ENCODE measurements at places on chromosomes 1 and 21.
A peak's percentile ranks its signal among the peaks of the same experiment; 100 is the strongest.

DNA sequence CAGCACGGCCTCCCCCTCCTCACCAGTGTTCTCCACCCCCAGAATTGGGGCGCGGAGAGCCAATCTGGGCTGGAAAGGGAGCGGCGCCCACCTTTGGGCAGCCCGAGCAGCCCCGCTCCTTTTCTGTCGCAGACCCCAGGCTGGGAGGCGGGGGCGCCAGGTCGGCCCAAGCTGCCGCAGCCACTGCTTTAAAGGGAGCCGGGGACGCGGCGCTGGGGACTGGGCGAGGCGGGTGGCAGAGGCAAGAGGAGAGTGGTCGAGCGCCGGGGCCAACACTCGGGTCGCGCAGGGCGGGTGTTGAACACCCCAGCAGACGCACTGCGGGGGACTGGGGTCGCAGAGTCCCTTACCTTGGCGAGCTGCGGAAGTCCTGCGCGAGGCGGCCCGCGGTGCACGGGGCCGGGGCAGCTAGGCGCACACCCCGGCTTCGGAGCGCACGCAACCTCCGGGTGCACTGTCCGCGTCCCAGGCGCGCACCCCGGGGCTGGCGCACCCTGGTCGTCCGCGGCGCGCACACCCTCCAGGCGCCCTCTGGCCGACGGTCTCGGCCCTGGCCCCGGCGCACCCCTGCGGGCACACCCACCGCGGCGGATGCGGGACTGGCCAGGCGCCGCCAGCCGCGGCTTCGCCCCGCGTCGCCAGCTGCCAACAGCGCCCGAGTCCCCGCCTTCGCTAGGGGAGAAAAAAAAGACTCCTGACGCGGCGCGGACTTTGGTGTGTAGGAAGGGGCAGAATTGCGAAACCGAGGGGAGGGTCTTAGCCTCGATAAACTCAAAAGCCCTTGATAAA lies at the start of gene KANK4:
Gene KANK4 (minus strand): TSS at position 679 of the 789 bp plus-strand sequence. CDS start 37,870 bp downstream, outside the sequence.
- no peak for DNase-seq

- no peak for DNase-seq
These were observed 66.6 kb downstream of the TRIM11 start for GRCh38 chr1:228339766-228340685.

DNA sequence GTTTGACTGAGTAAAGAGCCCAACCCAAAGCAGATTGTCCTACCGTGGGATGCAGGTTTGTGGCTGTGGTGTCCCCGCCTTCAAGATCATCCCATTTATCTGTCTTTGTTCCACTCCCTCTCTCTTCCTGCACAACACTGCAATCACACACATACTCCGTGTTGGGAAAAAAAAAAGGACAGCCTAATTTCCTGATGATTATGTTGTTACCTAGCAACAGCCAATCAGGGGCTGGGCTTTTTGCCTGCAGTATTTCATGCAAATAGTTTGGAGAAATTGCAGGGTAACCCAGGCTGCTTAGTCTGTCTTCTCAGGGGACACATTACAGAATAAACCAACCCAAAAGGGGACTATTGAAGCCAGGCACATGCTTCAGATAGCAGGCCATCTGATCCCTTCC lies 38.3 kb downstream of the PHC2 start:
- DNase-seq = no peak

GRCh38 chr21:17467829-17468228 lies 45.0 kb upstream of the CXADR start:
- DNase-seq = no peak

DNA sequence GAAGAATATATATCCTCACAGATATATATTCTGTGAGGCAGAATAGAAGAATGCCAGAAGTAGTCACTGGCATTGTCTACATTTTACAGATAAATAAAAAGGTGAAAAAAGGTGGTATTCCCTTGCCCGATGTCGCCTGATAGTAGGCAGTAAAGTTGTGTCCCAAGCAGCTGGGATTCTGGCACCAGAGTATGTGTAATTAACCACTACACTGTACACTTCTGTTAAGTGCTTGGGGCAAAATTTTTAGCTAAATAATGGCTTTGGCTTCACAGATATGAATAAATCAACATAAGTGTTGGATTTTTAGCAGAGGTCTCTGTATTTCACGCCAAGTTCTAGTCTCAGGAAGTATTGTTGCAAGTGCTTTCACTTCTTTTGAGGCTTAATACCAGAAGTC lies 13.3 kb upstream of the CASQ2 start:
- no peak for DNase-seq

DNA sequence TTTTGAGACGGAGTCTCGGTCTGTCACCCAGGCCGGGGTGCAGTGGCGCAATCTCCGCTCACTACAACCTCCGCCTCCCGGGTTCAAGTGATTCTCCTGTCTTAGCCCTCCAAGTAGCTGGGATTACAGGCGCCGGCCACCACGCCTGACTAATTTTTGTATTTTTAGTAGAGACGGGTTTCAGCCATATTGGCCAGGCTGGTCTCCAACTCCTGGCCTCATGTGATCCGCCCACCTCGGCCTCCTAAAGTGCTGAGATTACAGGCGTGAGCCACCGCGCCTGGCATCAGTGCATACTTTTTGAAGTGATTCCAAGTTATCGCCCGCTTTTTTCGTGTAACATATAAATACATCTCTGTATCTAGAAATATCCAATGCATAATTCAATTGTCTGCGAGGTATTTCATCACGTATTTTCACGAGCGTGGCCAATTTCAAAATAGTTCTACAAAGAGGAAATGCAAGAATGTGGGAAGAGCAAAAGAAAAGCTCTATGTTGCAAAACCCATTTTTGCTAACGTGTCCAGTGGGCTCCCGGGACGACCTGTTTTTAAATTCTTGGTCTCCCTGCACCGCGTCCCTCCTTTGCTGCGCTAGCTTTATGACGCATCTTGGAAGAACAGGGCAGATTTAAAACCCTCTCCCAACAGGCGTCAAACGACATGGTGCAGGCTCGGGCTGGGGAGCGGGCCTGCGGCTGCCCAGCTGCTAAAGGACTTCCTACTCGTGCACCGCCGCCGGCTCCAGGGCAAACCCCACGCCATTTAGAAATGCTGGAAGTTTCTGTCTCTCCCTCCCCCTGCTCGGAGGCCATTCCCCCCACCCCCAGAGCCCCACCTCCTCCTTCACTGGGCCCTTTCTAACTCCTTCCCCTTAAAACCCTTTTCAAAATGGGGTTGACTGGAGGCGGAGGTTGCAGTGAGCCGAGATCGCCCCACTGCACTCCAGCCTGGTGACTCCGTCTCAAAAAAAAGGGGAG lies 923 bp upstream of the IFNGR2 start:
- DNase-seq = no peak

DNA sequence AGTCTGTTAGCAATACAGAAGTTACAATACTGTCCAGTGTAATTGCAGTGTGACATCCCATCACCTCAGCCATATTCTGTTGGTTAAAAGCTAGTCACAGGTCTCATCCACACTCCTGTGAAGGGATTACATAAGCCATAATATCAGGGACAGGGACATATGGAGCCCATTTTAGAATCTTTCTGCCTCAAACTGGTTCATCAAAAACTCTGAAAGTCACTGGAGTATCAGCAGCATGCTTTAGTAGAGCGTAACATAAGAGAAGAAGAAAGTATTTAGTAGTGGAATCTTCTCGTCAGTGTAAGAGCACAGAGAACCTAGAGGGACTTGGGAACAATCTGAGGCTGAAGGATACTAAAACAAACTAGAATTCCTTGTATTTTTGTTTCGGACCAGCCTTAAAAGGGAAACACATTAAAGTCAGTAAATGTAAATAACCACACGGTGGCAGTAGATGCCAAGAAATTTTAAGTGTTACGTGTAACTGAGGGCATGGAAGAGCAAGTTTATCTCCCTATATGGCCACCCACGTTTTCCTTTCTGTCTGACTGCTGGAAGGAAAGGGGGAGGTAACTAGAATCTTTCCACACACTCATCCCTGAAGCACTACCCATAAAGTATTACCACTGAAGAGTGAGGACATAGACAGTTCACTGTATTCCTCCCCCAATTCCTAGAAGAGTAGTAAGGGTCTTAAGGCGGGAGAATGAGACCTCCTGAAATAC lies 41.6 kb upstream of the AGL start:
- peak; percentile 25 for DNase-seq

GRCh38 chr1:111227434-111227833 lies at the start of gene CHI3L2:
TSS of gene CHI3L2 (plus strand) at chr1:111227713. CDS start at chr1:111227730, 17 bp downstream.
- DNase-seq = no peak

- DNase-seq = no peak
These were observed 116.0 kb downstream of the ATP6V1G3 start for GRCh38 chr1:198424441-198424840.

GRCh38 chr1:231724876-231725647 lies 98.5 kb downstream of the DISC1 start:
- peak; percentile 32 for DNase-seq

DNA sequence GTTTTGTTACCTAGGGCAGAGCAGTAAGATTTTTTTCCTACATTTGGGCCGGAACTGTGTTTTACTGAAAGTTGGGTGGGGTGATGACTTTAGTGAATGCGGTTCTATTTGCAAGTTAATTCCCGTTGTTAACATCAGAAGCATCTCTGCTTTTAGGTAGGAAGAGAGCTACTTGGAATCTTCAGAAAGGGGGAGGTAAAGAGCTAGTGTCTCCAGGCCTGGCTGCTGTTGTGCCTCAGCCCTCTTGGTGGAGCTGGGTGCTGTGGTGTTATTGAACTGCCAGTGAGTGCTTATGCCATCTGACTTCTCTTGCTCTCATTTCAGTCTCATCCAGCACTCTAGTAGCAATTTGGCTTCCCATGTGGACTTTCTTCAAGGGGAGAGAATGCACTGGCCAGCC lies 3.4 kb downstream of the KDM4A start:
- no peak for DNase-seq

DNA sequence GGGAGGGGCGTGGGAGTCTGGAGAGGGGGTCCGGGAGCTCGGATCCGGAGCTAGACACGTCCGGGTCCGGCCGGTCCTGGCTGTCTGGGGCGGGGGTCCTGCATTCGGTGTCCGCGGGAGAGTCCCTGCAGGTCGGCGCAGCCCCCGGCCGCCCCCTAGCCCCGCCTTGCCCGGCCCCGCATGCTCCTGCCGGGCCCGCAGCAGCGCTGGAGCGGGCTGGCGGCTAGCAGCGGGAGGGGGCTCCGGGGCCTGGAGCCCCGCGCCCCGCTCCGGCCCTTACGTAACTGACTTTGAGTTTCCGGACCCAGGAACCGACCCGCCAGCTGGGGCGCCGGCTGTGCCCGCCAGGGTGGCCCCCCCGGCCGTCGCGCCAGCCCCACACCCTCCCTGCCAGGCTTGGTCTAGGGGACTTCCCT lies 26.9 kb upstream of the EPB41 start:
- peak; percentile 53 for DNase-seq

DNA sequence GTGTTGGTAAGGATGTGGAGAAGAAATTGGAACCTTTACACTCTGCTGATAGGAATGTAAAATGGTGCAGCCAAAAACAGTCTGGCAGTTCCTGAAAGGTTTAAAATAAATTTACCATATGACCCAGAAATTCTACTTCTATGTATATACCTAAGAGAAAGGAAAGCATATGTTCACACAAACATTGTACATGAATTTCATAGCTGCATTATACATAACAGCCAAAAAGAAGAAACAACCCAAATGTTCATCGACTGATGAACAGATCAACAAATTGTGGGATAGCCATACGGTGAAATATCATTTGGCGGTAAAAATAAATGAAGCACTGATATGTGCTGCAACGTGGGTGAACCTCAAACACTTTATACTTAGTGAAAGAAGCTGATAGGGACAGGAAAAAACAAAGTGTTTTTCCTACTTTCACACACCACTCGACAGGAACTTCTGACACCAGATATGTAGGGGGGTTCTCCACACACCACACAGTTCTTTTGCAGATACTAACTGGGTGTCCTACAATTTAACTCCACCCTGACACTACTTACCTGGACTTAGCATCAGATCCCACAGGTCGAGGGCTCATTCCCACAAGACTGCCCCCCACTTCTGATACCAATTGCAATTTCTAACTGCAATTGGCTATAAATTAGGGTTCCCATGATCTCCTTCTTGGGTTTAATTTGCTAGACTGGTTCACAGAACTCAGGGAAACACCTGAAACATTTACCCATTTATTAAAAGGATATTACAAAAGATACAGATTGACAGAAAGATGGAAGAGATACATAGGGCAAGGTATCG lies 35.9 kb upstream of the ZNF326 start:
- no peak for DNase-seq

- no peak for DNase-seq
These were observed 37.8 kb upstream of the TLR5 start for GRCh38 chr1:223180731-223181321.

GRCh38 chr21:25790122-25790877 lies 55.5 kb downstream of the GABPA start:
- peak; percentile 6 for DNase-seq
